ENCODE measurements at places on chromosomes 16 and 17.

DNA sequence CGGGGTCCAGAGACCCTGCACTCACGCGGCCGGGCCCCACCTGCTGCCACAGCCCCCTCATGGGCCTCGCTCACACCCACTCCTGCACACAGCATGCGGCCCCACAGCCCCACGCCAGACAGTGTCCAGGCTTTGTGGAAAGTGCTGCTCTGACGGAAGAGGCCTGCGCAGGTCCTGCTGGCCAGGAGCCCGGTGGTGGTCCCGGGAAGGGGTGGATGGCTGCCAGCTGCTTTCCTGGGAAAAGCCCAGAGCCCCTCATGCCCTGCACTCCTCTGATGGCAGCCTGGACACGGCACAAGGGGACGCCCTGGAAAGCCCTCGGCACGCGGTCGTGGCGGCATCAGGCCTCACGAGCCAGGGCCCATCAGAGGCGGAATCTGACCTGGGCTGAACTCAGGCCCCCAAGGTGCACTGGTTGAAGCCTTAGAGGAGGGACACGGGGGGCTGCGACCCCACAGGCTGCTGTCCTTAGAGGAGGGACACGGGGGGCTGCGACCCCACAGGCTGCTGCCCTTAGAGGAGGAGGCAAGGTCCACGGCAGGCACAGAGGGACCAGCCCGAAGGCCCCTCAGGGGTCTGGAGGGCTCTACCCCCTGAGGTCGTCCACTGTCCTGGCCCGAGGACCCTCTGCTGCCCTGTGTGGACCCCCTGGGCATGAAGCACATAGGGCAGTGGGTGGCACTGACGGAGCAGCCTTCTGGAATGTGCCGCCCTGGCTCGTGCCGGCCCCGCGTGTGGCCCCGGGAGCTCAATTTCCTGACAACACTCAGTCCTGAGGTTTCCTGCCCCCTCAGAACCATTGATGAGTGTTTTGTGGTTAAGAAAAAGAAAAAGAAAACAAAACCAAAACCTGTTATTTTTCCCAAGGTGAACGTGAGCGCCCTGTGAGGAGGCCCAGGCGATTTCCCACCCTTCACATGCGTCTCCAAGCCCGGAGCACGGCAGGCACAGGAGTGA, 22.1 kb downstream of the SOX8 start:
- DNase-seq: no peak

DNA sequence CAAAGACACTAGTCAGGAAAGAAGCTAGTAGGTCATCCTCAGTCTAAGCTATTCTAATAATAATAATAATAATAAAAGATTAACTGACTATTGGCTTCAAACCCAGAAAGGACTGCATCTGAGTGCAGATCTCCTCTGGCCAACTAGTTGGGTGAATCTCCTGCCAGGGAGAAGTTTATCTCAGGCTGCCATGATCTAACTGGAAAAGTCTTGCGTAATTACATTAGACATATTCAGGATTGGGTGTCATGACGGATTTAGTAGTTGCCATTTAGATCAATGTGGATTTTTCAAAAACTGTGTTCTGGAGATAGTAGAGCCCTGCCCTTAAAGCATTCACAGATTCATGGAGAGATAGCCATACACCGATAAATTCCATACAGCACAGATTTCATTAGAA, 69.5 kb downstream of the KIF2B start:
- no peak for DNase-seq

- DNase-seq: no peak
Observed at GRCh38 chr16:81696961-81697615, 82.0 kb upstream of the PLCG2 start.

- DNase-seq: peak; percentile 96
Observed at GRCh38 chr17:75109407-75110233, at the start of gene ARMC7. Gene ARMC7 (plus strand): TSS chr17:75109969. CDS start chr17:75110289, 320 bp downstream.

- DNase-seq: no peak
Observed at GRCh38 chr16:29014561-29015069, 29.8 kb downstream of the LAT start.

- no peak for DNase-seq
Observed at GRCh38 chr17:78290721-78291120, 59.3 kb downstream of the TMEM235 start.

- no peak for DNase-seq
Observed at GRCh38 chr17:61404913-61405685, 5.5 kb downstream of the TBX2 start.

GRCh38 chr17:55295411-55296170, 30.8 kb downstream of the HLF start:
- no peak for DNase-seq

DNA sequence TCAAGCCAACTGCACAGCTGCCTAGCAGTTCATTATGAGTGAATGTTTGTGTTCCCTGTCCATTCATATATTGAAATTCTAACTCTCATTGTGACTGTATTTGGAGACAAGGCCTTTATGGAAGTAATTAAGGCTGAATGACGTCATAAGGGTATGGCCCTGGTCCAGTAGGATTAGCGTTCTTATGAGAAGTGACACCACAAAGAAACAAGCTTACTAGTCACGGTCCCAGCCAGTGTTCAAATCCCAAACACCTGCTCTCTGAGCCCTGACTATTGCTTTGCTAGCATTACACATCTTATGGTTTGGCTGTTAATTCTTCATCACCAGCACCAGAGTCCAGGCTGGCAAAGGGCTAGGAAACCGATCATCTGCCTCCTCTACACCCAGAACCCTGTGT, 2.2 kb downstream of the ZNF668 start:
- DNase-seq: no peak

DNA sequence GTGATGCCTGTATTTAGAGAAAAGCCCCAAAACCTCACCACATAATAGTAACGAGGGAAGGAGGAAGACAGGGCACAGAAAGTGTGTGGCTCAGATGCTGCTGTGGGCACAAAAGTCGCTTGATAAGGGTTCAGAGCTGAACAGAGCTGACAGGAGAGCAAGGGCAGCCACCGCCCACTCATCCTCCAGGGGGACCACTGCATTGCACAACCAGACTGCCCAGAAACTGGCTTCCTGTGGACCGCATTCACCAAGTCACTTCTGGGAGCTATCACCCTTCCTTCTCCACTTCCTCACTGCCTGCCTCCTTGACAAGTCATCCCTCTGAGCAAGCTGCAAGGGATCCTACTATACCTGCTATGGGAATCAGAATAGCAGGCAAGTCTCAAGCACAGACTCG, 512.4 kb upstream of the CDH11 start:
- DNase-seq: no peak

GRCh38 chr17:79055197-79055596, 19.4 kb upstream of the ENGASE start:
- DNase-seq: no peak

GRCh38 chr17:59684967-59685366, 22.3 kb downstream of the PTRH2 start:
- DNase-seq: no peak

- no peak for DNase-seq
Observed at GRCh38 chr16:4495766-4496165, 19.6 kb downstream of the HMOX2 start.

DNA sequence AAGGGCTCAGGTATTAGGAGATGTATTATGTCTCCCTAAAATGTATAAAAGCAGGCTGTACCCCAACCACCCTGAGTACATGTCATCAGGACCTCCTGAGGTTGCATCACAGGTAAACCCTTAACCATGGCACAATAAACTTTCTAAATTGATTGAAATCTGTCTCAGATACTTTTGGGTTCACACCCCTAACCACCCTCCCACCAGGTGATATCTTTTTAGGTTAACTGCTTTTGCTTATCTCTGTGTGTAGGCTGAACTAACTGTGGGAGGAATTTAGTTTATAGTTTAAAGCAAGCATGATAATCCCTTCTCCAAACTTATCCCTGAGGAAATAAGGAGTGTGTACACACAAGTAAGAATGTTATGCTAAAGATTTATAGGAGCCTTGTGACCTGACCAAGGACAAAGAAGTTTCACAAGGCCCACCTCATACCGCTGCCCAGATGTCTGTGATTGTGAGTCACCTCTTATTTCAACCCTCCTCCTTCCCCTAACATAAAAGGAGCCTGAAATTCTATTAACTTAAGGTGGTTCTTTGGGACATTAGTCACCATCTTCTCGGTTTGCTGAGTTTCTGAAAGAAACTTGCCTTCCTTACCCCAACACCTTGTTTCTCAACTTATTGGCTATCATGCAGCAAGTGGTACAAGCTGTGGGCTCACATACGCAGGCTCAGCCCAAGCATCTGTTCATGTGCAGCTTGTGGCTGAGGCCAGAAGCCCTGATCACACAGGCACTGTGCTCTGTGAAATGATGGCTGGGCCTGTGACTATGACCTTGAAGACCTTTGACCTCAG, 11.3 kb downstream of the PRSS22 start:
- no peak for DNase-seq

GRCh38 chr16:86608301-86608747, 30.0 kb downstream of the FOXL1 start:
- no peak for DNase-seq

GRCh38 chr17:44793885-44794842, 35.4 kb downstream of the ADAM11 start:
- peak; percentile 43 for DNase-seq

DNA sequence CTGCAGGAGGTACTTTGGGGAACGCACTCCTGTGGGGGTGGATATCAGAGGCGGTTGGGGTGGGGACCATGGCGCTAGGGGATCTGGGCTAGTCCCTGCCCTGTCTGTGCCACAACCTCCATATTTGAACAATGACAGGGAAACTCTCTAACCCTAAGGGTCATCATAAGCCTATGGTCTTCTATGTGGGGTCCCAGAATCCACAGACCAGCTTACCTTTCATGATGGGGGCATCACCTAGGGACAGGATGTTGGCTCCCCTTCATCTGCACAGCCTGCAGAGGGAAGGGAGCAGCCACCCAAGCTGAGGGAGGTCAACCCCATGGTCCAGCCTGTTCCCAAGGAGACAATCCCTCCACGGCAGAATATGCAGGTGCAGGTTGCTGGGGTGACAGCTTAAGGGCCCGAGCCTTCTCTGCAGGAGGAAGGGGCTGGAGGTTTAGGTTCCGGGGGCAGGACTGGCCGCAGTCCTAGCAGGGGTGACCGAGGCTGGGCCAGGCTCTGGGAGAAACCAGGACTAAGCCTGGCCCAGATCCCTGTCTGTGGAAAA, 1.7 kb downstream of the ORAI3 start:
- no peak for DNase-seq

DNA sequence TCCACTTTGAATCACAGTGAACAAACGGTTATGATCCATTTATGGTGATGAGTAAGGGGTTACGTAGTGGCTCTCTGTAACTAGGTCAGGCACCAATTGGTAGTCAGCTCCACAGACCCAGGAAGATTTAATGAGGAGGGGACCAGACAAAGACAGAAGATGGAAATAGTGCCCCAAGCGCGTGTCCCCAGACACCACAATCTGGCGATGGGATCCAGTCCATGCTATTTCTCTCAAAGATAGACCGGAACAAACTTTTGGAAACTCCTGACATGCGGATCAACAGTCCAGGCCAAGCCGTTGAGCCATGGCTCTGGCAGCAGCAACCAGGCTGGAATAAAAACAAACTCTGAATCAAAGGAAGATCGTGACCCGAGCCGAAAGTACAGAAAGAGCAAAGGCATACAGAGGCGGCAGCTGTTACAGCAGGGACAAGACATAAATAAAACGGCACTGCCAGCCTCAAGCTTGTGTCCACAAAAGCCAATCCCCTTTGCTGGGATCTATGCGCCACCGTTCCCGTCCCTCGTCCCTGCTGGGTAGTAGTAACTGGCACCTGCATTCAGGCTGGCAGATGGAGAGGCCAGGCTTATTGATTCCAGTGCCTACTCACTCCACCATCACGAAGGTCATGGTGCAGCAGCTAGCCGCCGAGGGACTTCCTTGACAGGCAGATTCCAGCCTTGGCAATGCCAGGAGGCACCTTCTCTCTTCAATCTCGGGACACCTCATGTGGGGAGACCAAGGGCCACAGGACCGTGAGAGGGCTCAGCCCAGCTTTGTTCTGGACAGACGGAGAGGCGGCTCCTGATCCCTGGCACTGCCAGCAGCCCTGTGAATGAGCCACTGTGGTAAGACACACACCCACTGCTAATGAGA, 50.2 kb downstream of the CDH11 start:
- DNase-seq: no peak

GRCh38 chr16:17519101-17519955, 48.6 kb upstream of the XYLT1 start:
- no peak for DNase-seq

- DNase-seq: peak; percentile 91
Observed at GRCh38 chr17:45160447-45161287, 1.0 kb upstream of the HEXIM2 start.

GRCh38 chr17:17361867-17362539, 58.8 kb downstream of the NT5M start:
- DNase-seq: peak; percentile 87

DNA sequence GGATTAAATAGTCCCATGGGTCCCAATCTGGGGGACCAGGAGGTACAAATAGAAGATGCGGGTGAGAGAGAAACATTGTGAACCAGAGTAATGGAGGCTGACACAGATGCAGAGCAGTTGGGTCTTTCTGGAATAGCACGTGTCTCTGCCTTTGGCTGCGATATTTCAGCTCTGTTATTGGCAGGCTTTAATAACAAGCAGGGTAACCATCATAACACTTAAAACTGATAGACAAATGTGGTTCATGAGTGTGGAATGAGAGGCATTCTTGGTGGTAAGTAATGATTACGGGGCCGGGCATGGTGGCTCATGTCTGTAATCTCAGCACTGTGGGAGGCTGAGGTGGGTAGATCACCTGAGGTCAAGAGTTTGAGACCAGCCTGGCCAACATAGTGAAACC, 110.3 kb downstream of the SNX29 start:
- DNase-seq: no peak

GRCh38 chr17:34998205-34998604, 17.9 kb downstream of the LIG3 start:
- no peak for DNase-seq

DNA sequence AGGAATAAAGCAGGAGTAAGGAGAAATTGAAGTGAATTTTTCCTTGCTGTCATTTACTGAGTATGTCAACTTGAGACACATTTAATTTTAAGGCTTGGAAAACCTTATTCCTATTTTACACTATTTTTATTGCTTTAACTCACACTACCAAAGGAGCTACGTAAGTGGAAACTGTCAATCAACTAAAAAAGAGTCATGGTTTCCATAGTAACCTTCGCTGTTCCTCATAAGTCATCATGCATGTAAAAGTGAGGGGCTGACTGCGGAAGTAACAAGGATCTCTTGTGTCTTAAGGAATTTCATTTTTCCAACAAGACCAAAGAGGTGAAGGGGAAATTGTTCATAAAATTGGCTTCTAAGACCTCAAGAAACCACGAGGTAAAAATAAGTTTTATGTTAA, 516.2 kb upstream of the CA10 start:
- no peak for DNase-seq

Measured in mesenteric fat pad (tissue), 1 donor.